ENCODE measurements at places on chromosomes 13 and 19. TPM values are rescaled to one million over a fixed set of nuclear protein-coding genes. Genes with fewer than 3 reads are reported as not detected.

GRCh38 chr19:991174-991931 lies 7.2 kb downstream of the WDR18 start:
- no peak overlapping the region for H3K4me3 ChIP-seq
- peaks cover 24% of the 10 kb centered on the region for H3K36me3 ChIP-seq
- H3K27me3 ChIP-seq, result no peaks in the 10 kb centered on the region
- H3K27ac ChIP-seq, result no peak overlapping the region
- peaks cover 23% of the 10 kb centered on the region for H3K4me1 ChIP-seq

GRCh38 chr19:31303262-31303815 lies 45.9 kb downstream of the TSHZ3 start:
- no peaks in the 10 kb centered on the region for H3K36me3 ChIP-seq
- H3K27me3 ChIP-seq, result no peaks in the 10 kb centered on the region
- peaks cover 17% of the 10 kb centered on the region for H3K4me1 ChIP-seq

GRCh38 chr19:47284324-47284899 lies 9.7 kb downstream of the INAFM1 start:
- no peaks in the 10 kb centered on the region for H3K27me3 ChIP-seq
- H3K36me3 ChIP-seq, result no peaks in the 10 kb centered on the region
- peaks cover 4% of the 10 kb centered on the region for H3K4me1 ChIP-seq
- H3K4me3 ChIP-seq, result no peak overlapping the region

- no peaks in the 10 kb centered on the region for H3K4me1 ChIP-seq
- no peak overlapping the region for H3K4me3 ChIP-seq
- H3K27ac ChIP-seq, result no peak overlapping the region
- no peak for DNase-seq
- H3K36me3 ChIP-seq, result no peaks in the 10 kb centered on the region
Observed at GRCh38 chr13:113028336-113029060, 59.5 kb downstream of the MCF2L start.

DNA sequence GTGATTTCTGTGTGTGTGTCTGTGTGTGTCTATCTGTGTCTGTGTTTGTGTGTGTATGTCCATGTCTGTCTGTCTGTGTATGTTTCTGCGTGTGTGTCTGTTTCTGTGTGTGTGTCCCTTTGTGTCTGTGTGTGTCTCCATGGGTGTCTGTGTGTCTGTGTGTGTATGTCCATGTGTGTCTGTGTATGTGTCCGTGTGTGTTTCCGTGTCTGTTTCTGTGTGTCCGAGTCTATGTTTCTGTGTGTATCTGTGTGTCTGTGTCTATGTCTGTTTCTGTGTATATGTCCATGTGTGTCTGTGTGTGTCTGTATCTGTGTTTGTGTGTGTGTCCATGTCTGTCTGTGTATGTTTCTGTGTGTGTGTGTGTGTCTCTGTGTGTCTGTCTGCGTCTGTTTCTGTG lies 276.3 kb upstream of the SOX1 start:
- DNase-seq, result no peak
- H3K4me1 ChIP-seq, result no peaks in the 10 kb centered on the region
- no peaks in the 10 kb centered on the region for H3K36me3 ChIP-seq
- H3K27ac ChIP-seq, result no peak overlapping the region
- H3K27me3 ChIP-seq, result no peaks in the 10 kb centered on the region

NCAN gene
- 0.44 TPM for total RNA-seq

GRCh38 chr13:51906581-51906980 lies 44.8 kb downstream of the CCDC70 start:
- DNase-seq, result peak; percentile 47
- H3K27me3 ChIP-seq, result no peaks in the 10 kb centered on the region

GRCh38 chr19:1355568-1356507 lies 27.9 kb upstream of the NDUFS7 start:
- peaks cover 21% of the 10 kb centered on the region for H3K4me1 ChIP-seq
- H3K36me3 ChIP-seq, result peaks cover 8% of the 10 kb centered on the region
- no peaks in the 10 kb centered on the region for H3K27me3 ChIP-seq
- H3K27ac ChIP-seq, result peak overlapping the region; percentile 17
- DNase-seq, result peak; percentile 44
- peak overlapping the region; percentile 48 for H3K4me3 ChIP-seq

CGB3 gene
- not detected for total RNA-seq

DNA sequence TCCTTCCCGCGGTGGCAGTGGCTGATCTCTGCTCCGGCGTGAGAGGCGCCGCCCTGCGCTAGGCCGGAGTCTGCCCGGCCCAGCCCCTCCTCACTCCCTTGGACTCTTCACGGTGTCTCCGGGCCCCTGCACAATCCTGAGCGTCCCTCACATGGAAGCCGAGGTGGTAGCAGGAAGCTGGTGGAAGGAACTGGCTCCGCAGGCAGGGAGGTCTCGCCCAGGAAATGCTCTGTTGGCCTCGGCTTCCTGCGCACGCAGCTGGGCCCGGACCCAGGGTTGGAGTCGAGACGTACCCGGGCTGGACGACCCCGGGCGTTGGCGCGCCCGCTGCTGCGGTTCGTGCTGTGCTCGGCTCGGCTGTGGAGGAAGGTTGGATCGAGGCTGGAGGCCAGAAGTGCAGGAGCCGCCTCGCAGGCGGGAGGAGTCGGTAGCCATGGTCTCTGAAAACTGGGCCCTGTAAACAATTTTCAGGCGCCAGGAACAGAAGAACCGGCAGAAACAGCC lies 46.3 kb downstream of the ZNF724 start:
- no peak for DNase-seq
- no peaks in the 10 kb centered on the region for H3K36me3 ChIP-seq
- H3K27ac ChIP-seq, result no peak overlapping the region
- no peaks in the 10 kb centered on the region for H3K4me1 ChIP-seq
- no peaks in the 10 kb centered on the region for H3K27me3 ChIP-seq

DNA sequence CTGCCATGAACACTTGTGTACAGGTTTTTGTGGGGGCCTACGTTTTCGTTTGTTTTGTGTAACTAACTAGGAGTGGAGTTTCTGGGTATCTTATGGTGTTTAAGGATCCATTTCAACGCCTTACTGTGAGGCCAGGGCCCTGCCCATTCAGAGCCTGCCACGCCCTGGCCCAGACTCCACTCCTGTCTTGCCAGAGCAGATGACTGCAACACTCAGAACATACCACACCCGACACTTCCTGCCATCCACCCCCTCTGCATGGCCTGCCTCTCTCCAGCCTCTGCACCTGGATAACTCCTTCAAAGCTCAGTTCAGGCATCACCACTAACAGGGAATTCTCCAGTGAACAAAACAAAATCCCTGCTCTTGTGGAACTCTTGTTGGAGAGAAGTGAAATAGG lies 43.2 kb downstream of the RGCC start:
- H3K36me3 ChIP-seq, result no peaks in the 10 kb centered on the region
- H3K4me3 ChIP-seq, result no peak overlapping the region
- no peaks in the 10 kb centered on the region for H3K4me1 ChIP-seq
- no peaks in the 10 kb centered on the region for H3K27me3 ChIP-seq
- H3K27ac ChIP-seq, result no peak overlapping the region

DNA sequence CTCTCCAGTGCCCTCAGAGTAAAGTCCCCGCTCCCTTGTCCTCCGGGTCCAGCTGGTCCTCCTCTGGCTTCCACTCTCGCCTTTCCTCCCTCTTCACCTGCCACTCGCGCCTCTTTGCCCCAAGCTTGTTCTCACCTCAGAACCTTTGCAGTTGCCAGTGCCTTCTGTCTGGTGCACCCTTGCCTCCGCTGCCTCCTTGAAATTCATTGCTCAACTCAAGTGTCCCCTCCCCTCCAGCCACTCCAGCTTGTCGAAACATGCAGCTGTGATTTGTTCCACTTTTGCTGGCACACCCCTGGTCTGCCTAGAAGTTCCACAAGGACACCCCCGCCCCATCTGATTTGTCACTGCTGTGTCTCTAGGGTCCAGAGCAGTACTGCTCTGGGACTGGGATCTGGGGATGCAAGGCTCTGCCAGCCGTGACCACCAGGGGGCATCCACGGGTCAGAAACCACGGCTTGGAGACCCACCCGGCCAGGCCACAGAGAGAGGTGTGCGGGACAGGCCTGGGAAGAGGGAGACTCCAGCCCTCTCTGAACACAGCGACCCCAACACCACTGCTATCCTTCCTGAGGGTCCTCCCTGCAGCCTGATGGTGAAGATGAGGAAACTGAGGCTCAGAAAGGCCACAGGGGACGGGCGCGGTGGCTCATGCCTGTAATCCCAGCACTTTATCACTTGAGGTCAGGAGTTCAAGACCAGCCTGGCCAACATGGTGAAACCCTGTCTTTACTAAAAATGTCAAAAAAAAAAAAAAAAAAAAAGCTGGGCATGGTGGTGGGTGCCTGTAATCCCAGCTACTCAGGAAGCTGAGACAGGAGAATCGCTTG lies 49.9 kb downstream of the AP1M1 start:
- no peaks in the 10 kb centered on the region for H3K27me3 ChIP-seq
- H3K4me3 ChIP-seq, result no peak overlapping the region
- H3K4me1 ChIP-seq, result peaks cover 17% of the 10 kb centered on the region
- H3K27ac ChIP-seq, result no peak overlapping the region

ATP1A3 gene
- 0.13 TPM for total RNA-seq

SLC6A16 gene
- total RNA-seq, result 0.67 TPM

- H3K4me1 ChIP-seq, result no peaks in the 10 kb centered on the region
- H3K36me3 ChIP-seq, result no peaks in the 10 kb centered on the region
- H3K27me3 ChIP-seq, result no peaks in the 10 kb centered on the region
- no peak for DNase-seq
- no peak overlapping the region for H3K4me3 ChIP-seq
- no peak overlapping the region for H3K27ac ChIP-seq
Observed at GRCh38 chr13:75968103-75968838, 332.1 kb downstream of the LMO7 start.

ZSCAN5B gene
- total RNA-seq, result not detected

- no peaks in the 10 kb centered on the region for H3K4me1 ChIP-seq
- DNase-seq, result no peak
- H3K4me3 ChIP-seq, result no peak overlapping the region
Observed at GRCh38 chr19:56273563-56274117, 1.1 kb downstream of the EDDM13 start.

- DNase-seq, result no peak
- no peaks in the 10 kb centered on the region for H3K4me1 ChIP-seq
- no peak overlapping the region for H3K27ac ChIP-seq
- H3K4me3 ChIP-seq, result no peak overlapping the region
Observed at GRCh38 chr13:72431981-72432682, 295.3 kb downstream of the MZT1 start.

DNA sequence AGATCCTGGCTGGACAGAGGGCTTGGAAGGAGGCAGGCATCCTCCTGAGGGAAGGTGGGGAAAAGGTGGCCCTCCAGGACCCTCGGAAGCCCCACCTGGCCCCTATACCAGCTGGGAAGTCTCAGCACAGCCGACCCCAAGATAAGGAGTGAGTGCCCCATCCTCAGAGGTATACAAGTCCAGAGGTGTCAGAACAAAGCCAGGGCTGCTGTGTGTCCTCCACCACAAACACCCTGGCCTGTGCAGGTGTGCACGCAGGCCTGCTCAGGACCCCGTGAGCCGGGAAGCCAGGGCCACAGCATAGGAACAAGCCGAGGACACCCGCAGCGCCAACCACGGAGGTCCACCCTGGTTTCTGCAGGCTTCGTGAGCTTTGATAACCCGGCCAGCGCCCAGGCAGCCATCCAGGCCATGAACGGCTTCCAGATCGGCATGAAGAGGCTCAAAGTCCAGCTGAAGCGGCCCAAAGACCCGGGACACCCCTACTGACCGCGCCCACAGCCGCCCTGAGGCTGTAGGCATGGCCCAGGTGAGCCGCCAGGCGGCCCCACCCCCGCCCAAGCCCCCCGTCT lies 68.6 kb downstream of the CELF5 start:
- no peak overlapping the region for H3K4me3 ChIP-seq
- no peaks in the 10 kb centered on the region for H3K27me3 ChIP-seq
- H3K27ac ChIP-seq, result no peak overlapping the region
- no peak for DNase-seq

DNA sequence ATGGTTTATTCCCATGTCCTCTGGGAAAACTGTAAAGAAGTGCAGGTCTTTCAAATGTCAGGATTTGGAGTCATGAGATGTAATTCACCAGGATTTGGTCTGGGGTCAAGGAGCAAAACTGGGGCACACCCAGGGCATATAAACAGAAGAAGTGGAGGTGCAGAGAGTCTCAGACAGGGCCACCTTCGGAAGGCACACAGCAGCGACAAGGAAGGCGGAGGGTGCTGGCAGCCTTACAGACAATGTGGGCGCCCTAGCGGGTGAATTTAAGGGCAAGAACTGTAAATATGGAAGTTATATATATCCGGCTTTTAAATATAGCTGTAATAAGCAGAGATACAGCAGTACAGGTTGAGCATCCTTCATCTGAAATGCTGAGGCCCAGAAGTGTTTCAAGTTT lies 31.2 kb downstream of the DHRS12 start:
- peaks cover 30% of the 10 kb centered on the region for H3K4me1 ChIP-seq
- H3K27me3 ChIP-seq, result no peaks in the 10 kb centered on the region
- no peak overlapping the region for H3K27ac ChIP-seq
- no peaks in the 10 kb centered on the region for H3K36me3 ChIP-seq
- no peak for DNase-seq

DNA sequence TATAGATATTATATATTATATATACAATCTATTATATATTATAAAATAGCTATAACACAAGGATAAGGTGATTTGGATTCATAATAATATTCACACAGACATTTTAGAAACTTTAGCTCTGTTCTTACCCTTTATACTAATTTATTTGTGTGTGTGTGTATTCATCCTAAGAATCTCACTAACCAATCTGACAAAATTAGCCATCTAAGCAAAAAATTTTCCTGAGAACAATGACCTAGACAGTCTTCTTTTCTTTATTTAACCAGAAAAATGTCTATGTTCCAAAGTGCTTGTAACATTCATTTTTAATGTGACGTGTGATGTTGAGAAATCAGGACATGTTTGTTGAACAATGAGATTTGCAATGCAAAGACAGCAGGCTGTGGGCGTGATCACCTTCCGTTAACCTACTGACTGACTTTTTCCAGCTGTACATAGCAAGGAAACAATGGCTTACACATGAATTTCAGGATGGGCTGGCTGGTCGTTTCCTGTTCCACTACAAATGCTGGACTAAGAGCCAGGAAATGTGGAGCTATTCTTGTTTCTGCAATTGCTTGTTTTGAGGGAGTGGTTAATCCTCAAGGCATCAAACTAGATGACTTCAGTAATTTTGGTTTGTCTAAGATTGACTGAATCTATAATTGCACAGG lies 634.6 kb upstream of the ARGLU1 start:
- H3K4me1 ChIP-seq, result no peaks in the 10 kb centered on the region
- H3K36me3 ChIP-seq, result no peaks in the 10 kb centered on the region
- no peaks in the 10 kb centered on the region for H3K27me3 ChIP-seq
- H3K4me3 ChIP-seq, result no peak overlapping the region
- no peak for DNase-seq

DNA sequence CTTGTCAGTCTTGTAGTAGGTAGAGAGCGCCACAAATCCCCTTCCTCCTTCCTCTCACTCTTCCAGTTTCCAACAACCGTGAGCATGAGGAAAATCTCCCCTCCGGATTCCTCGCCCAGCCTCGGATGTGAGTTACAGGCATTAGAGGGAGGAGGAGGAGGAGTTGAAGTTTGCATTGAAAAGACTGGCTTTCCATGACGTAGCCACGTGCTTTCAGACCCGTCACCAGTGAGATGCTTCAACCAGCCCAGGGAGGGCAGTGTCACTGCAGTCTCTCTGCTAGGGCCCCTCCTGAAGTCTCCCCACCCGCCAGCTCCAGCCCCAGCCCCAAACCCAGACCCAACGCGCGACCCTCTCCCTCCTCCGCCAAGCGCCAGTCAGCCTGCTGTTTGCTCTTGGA lies 442 bp upstream of the FGF14 start:
- H3K27ac ChIP-seq, result no peak overlapping the region
- peaks cover 28% of the 10 kb centered on the region for H3K4me1 ChIP-seq
- H3K27me3 ChIP-seq, result no peaks in the 10 kb centered on the region
- peak overlapping the region; percentile 4 for H3K4me3 ChIP-seq
- peak; percentile 5 for DNase-seq

- H3K36me3 ChIP-seq, result peaks cover 24% of the 10 kb centered on the region
- DNase-seq, result no peak
- no peaks in the 10 kb centered on the region for H3K4me1 ChIP-seq
- no peaks in the 10 kb centered on the region for H3K27me3 ChIP-seq
- H3K4me3 ChIP-seq, result no peak overlapping the region
- no peak overlapping the region for H3K27ac ChIP-seq
Observed at GRCh38 chr19:7161292-7161691, 91.8 kb downstream of the ZNF557 start.

SIGLEC12 gene
- total RNA-seq, result not detected

All from thyroid gland (tissue), 4 donors.